ENCODE measurements at places on chromosomes 1 and 21.

GRCh38 chr1:182649041-182649440 lies 35.3 kb downstream of the RGS8 start:
- no peak for DNase-seq

DNA sequence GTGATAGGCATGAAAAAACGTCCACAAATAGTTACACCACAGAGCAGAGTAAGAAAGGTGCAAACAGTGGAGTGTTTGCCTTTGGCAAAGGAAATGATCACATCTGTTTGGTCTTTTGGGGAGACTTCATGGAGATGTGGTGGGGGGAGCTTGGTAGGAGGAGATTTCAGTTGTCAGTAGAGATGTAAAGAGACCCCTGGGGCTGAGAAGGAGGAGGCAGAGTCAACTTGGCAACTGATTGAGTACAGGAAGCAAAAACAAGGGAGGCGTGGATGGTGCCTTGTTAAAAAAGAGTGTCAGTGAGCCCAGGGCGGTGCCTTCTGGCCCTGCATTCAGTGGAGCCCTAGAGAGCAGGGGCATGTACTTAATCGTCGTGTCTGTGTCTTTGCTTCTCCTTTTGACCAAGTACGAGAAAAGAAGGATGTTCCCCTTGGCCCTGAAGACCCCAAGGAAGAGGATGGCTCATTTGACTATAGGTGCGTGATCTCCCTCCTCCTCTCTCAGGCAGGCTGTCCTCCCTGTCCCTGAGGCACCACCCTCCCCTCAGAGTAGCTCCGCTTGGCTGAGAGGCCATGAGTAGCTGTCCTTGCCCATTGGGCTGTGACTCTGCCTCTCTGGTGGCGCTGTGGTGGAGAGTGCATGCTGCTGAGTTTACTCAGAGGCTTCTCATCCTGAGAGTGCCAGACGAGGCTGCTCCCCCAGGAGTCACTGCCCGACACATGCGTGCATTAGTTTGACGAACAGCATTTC lies 30.4 kb upstream of the CNTN2 start:
- DNase-seq, result no peak

DNA sequence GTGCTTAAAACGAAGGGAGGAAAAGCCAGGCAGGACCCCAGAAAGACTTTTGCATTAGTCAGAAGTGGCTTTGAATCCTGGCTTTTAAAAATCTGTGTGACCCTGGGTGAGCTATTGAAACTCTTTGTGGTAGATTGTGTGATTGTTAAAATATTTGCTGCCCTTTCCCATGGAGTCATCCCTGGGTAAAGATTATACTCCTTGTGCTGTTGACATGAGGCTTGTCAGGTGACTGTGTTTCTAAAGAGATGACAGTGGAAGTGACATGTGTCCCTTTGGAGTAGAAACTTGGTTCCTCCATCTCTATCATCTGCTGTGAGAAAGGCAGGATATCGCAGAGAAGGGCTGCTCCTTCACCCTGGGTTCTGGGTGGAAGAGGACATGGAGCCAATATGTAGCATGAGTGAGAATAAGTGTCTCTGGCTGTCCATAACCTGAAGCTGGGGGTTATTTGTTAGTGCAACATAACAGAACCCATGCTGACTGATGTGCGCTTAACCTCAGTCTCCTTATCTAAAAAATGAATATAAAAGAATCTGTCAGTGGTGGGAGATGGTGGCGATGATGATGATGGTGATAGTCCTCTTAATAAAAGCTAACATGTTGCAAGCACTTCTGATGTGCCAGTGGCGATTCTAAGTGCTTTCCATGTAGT lies 187.6 kb downstream of the RHOU start:
- peak; percentile 29 for DNase-seq

DNA sequence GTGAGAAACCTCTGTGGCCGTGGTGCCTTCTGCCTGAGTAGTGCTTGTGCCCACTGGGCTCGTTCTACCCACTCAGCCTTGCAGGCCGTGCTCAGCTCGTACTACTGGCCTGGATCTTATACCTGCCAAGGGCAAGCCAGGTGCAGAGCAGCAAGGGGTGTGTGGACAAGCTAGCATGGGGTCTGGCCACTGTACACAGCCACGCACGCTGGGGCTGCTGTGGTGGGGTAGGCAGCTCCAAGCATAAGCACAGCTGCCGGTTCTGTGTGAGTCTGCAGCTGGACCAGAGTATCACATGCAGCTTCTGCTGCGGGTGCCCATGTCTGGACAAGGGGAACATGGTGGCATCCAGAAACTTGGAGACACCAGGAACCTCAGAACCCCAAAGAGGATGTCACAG lies 16.4 kb downstream of the FAM20B start:
- no peak for DNase-seq

DNA sequence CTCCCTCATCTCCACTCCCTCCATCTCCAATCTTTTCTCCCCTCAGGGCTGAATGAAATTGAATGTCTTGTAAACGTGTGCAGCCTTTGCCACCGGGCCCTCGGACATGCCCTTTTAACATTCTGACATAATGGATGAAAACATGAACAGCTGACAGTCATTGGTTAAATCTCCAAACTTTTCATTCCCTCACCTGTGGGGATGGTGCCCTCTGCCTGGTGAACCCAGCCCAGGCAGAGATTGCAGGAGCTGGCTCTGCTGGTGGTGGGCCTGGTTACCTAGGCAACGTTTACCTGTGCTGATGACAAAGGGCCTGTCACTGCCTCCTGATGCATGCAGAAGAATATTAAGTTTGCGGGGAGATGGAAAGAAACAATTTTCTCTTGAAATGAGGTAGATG lies 21.3 kb downstream of the ST6GALNAC3 start:
- DNase-seq, result no peak

DNA sequence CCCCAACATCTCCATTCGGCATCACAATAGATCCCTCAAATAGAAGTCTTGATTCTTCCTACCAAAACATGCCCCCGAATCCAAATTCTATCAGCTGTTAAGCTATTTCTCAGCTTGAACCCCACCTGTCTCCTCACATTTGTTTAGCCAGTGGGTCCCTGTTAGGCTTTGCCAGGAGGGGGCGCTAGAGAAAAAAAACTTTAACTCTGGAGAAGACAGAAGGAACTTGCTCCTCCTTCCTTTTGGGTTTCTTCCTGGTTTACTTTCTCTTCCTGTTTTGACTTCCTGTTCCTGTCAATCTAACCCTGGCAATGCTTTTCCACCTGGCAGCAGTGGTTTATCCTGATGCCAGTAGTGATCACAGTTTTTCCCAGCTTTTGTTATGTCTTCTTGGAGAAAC lies 95.6 kb upstream of the KCNK1 start:
- peak; percentile 2 for DNase-seq

GRCh38 chr1:57270927-57271698 lies 152.7 kb downstream of the DAB1 start:
- no peak for DNase-seq

- peak; percentile 71 for DNase-seq
Observed at GRCh38 chr21:21612466-21612865, 614.3 kb downstream of the NCAM2 start.

- DNase-seq, result no peak
Observed at GRCh38 chr1:208129060-208129459, 115.1 kb downstream of the PLXNA2 start.

Measured in amniotic epithelial cell (primary cell).